CD4-positive, CD25-positive, alpha-beta regulatory T cell (primary cell): ENCODE measurements at places on chromosomes 7 and 10. TPM values are rescaled to one million over a fixed set of nuclear protein-coding genes. Genes with fewer than 3 reads are reported as not detected.

RNF133 gene
- not detected for total RNA-seq

- DNase-seq = no peak
Measured at GRCh38 chr10:100655760-100656421, 89.5 kb upstream of the PAX2 start.

PDK4 gene
- total RNA-seq = not detected

GRCh38 chr10:47104151-47104605 lies 192.9 kb downstream of the PTPN20 start:
- no peak for DNase-seq

ZCWPW1 gene
- total RNA-seq = 4.0 TPM
